ENCODE measurements at places on chromosomes 11 and 22. TPM values are rescaled to one million over a fixed set of nuclear protein-coding genes. Genes with fewer than 3 reads are reported as not detected.

The LMO2 gene
- 2.2 TPM for total RNA-seq

The THAP12 gene
- total RNA-seq: 34.9 TPM

The BTBD18 gene
- not detected for total RNA-seq

The SCGB1A1 gene
- not detected for total RNA-seq

The KCNK7 gene
- total RNA-seq: 0.16 TPM

The MPPED2 gene
- total RNA-seq: 0.13 TPM

The DAGLA gene
- 1.3 TPM for total RNA-seq
